ENCODE measurements at places on chromosomes 1 and 21.

DNA sequence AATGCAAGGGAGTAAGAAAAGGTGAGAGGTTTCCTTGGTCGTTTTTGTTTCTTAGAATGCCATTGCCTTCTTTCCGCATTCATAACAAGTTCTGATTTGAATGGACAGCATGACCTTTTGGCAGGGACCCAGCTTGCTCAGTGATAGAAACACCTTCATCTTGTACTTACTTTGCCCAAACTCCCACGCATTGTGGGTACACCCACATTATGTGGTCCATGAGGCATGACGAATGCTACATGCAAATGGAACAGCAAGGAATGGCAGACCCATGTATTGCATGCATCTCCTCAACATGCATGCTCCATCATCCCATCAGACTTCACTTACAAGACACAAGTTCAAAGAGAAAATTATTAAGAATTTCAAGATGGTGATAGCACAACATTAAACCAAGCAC is 102.8 kb downstream of the CDC7 start:
- no peak for DNase-seq

DNA sequence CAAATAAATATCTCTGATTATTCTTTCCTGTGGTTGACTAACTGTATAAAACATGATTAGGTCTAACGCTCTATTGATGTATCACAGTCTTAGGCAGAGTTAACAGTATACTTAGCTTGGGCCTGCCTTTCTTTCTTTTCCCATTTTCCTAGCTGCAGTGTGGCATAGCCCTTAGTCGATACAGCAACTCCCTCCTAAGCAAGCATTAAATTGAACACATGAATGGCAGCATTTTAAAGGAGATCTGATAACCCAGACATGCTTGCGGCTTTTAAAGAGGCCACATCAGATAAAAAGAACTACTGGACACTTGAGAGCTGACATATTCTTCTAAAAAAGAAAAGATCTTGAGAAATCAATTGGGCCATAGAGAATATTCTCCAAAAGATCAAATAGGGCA is 312.0 kb upstream of the TMPRSS15 start:
- DNase-seq: no peak

GRCh38 chr1:19384772-19385187 is 72.7 kb downstream of the SLC66A1 start:
- DNase-seq: no peak

GRCh38 chr1:231357831-231358354 is 19.8 kb downstream of the SPRTN start:
- peak; percentile 13 for DNase-seq

GRCh38 chr1:25008192-25008485 is 78.1 kb upstream of the RUNX3 start:
- DNase-seq: no peak

DNA sequence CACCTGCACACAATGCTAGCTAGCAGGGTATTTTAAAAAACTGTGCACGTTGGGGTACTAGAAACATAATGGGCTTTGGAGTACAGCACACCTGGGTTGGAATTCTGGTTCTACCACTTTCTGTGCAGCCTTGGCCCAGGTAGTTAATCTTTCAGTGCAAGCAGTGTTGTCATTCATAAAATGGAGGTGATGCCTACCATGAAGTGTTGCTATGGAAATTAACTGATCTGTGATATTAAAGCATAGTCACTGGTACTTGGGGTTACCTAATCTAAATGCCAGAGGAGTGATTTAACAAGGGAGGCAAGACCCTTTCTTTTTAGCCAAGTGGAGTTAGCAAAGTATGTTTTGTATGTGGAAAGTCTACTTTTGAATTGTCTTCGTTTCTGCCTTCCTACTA is 18.0 kb downstream of the ATP1B1 start:
- no peak for DNase-seq

GRCh38 chr1:201945863-201946223 is 505 bp downstream of the LMOD1 start:
- DNase-seq: no peak

- DNase-seq: no peak
Observed at GRCh38 chr1:158398818-158399514, at the start of gene OR10T2. Gene OR10T2, minus strand, starts transcription at chr1:158399466. Its CDS starts 0 bp downstream, at chr1:158399466.

DNA sequence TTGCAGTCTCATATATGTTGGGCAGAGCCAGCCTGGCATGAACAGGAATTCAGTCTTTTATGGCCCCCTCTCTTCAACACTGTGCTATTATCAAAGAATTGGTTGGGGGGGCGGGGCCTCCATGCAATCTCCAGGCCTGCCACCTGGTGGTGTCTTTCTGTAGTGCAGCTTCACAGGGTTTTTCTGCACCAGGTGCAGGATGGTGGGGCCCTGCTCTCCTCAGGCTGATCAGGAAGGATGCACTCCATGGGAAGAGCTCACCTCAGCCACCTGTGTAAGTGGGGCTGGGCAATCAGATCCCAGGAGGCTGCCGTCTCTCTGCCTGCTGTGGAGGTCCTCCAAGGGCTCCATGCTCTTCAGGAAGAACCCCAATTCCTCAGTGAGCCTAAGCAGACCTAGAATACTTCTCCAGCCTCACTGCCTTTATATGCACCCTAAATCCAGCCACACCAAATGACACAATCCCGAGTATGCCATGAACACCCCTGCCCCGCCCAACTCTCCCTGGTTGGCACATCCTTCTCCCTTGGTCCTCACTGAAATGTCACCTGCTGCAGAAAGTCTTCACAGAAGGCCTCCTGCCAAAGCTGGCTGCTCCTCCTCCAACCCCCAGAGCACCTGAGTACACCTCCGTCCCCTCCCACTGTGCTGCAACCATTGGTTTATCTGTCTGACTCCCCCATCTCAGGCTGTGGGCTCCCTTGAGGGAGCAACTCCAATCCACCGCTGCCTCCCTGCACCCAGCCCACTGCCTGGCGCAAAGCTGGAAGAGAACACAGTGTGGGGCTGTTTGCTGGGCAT is 16.5 kb downstream of the STK40 start:
- DNase-seq: peak; percentile 89

GRCh38 chr1:236320671-236321070 is 38.9 kb upstream of the ERO1B start:
- DNase-seq: no peak

DNA sequence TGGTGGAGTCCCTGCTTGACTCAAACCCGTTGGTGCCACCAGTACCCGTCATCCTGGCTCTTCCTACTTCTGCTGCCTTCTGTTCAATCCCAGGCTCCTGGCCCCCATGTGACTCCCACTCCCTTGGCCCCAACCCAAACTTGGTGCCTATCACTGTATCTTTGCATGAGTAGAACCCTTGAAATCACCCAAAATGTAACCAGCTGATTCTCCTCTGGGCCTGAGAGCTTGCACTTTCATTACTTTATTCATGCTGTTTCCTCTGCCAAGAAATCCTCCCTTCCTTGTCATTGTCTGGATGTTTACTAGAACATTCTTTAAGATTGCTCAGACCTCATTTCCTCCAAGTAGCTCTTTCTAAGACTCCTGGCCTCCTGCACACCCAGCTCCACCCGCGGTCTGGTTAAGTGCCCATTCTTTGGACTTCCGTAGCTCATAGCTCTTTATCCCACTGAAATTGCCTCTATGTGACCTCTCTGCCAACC is 15.7 kb downstream of the PTAFR start:
- no peak for DNase-seq

DNA sequence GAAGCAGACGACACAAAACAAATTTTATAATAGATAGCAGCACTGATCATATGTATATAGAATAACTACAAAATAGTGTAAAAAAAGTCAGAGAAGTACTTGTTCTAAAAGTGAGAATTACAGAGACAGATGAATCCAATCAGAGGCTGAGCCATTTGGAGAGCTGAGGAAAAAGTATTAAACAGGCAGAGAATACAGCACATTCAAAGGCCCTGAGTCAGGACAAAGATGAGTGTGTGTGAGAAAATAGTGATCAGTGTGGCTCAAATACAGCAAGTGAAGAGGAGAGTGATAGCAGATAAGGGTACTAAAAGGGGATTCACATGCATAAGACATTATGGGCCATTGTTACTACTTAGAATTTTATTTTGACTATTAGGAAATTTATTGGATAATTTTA is 430.6 kb upstream of the BRINP3 start:
- no peak for DNase-seq

DNA sequence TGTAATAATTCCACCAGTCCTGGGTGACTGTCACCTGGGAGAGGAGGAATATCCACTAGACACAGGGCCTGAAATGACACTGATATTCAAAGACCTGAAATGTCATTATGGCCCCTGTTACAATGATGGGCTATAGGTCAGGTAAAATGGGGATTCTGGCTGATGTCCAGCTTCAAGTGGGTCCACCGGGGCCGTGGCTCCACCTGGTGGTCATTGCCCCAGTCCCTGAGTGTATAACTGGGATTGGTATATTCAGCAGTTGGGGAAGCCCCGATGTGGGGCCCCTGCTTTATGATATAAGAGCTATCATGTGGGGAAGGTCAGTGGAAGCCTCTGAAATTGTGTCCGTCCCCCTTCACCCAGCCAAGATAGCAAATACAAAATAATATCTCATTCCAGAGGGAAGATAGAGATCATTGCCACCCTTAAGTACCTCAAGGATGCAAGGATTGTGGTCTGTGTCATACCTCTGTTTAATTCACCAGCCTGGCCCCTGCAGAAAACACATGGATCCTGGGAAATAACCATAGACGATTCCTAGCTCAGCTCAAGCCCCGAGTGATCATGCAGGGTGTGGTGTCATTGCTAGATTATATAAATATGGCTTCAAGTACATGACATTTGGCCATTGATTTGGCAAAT is 19.4 kb downstream of the PLEKHO1 start:
- DNase-seq: no peak

GRCh38 chr1:90779573-90779972 is 62.5 kb upstream of the BARHL2 start:
- DNase-seq: no peak

DNA sequence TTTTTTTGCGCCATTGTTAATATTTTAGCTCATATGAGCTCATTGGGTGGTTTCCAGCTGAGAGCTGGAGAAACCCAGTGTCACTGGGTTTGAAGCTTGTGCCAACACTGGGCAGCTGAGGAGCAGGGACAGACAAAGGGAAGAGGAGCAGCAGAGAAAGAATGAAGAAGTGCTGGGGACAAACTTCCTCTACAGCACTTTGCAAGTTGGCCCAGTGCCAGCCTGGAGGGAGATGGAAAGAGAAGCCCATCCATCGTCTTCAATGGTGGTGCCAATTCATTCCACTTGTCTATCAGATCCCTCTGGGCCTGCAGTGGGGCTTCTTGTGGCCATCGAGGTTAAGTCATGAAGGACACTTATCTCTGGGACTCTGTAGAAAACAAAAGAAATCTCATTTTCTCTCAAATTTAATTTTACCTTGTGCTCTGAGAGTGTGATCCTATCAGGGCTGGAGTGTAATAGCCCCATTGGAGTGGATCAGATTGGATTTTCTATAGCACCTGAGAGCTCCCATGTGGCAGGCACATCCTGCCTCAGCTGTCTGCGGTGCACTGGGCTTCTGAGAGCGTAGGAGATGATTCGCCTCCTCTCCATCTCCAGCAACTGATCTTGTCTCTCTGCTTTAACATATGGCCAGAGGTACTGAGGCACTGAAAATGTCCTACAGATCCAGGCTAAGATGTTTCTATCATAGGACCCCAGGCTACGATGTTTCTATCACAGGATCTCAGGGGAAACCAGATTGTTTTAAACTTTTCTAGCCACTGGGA is 114.7 kb downstream of the TNR start:
- DNase-seq: no peak

- DNase-seq: no peak
Observed at GRCh38 chr1:52856026-52856425, 13.5 kb downstream of the ZYG11A start.

- DNase-seq: no peak
Observed at GRCh38 chr1:112800289-112800688, 85.2 kb upstream of the PPM1J start.

- DNase-seq: no peak
Observed at GRCh38 chr1:12486401-12487005, 131.5 kb downstream of the DHRS3 start.

GRCh38 chr1:178864326-178864725 is 6.6 kb downstream of the ANGPTL1 start:
- no peak for DNase-seq

- DNase-seq: no peak
Observed at GRCh38 chr1:9733160-9733789, 81.7 kb downstream of the PIK3CD start.

GRCh38 chr1:11059155-11059967 is 457 bp downstream of the SRM start:
- no peak for DNase-seq

- DNase-seq: no peak
Observed at GRCh38 chr1:205792481-205792881, 17.2 kb upstream of the RAB29 start.

- DNase-seq: no peak
Observed at GRCh38 chr1:202648605-202649226, 61.5 kb downstream of the SYT2 start.

GRCh38 chr1:56025942-56026341 is 553.4 kb downstream of the PLPP3 start:
- DNase-seq: no peak

DNA sequence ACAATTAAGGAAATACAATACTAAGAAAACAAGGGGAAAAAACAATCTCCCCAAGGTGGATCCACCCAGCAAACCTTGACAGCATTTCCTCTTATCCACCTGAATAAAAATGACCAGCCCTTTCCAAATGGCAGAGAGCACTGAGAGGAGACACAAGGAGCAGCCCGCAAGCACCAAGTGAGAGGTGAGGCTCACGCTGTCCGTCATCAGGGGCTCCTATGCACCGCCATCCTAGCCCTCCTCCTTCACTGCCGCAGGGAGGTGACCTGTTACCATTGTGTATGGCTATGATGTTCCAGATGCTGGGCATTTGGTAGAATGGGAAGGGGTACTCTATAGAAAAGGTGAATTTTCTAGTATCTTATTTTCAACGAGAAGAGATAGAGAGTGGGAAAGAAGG is 31.2 kb upstream of the IL20 start:
- no peak for DNase-seq

DNA sequence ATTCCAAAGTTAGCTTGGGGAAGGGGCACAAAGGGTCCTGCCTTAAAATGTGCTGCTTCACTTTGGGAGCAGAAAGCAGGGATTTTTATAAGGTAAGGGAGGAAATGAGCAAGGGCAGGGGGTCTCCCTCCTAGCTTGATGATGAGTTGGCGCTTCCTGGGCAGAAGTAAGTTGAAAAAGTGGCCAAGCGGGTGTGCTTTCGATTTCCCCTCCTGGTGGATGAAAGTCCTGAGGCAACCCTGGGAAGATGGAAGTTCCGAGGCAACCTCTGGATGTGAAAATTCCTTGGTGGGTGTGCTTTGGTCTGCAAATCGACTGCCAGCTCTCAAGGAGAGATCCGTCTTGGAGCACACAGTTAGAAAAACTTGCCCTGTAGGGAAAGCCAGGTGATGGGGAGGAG is 41.7 kb upstream of the CD2 start:
- no peak for DNase-seq

GRCh38 chr1:16139473-16139962 is 16.4 kb downstream of the EPHA2 start:
- DNase-seq: no peak

- no peak for DNase-seq
Observed at GRCh38 chr1:1232796-1233566, 944 bp downstream of the B3GALT6 start.

DNA sequence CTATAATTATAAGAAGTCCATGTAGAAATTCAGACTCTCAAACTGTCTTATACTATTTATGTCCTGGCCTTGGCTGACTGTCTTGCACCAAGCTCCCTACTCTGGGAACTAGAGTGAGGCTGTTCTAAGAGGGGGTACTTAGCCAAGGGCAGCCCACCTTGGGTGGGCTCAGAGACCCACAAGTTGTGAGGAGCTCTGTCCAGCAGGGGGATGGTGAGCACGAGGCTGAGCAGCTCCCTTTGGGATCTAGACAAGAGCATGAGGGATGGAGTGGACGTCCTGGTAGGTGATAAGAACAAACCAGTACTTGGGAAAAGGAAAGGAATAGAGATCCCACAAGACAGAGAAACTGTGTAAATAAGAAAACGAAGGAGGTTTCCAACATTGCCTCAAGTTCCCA is 127.1 kb upstream of the SLC44A3 start:
- no peak for DNase-seq

All from memory B cell (primary cell).